ENCODE measurements at places on chromosomes 6 and 20.

- no peak for DNase-seq
These were observed 24.9 kb upstream of the MCM9 start for GRCh38 chr6:118959903-118960302.

DNA sequence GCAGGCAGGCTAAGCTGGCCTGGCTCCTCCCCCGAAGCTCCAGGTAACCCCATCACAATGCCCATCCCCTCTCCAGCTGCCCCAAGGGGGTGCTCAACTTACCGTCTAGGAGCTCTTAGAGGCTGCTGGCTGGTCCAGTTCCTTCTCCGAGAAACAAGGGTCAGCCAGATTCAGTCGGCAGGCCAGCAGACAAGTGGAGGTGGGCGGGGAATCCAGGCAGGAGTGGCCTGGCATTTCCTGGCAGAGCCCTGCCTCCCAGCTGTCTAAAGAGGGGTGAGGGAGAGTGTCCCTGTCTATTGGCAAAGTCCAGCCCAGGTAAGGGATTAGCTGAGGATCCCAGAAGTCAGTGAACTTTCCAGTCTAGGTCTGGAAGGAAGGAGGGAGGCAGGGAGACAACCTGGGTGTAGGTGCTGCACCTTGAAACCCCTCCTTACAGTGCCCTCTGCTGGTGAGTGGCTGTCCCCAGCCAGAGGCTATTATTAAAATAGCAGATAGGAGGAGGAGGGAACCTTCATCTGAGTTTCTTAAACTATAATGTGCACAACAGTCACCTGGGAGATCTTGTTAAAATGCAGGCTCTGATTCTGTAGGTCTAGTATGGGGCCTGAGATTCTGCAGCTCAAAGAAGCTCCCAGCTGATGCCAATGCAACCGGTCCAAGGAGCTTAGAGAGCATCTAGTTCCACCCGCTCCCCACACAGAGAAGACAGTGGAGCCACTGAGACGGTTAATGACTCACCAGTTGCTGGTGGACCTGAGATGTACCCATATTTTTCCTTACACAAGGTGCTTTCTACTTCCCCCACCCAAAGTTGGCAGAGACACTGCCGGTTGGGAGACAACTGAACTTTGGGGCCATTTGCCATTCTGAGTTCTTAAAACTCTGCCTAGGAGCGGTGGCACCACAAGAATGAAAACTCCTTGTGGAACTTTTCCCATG is at the start of gene UNC5CL:
UNC5CL (minus strand) TSS at position 162 of the 939 bp plus-strand sequence. CDS start 4,147 bp downstream, outside the sequence.
- no peak for DNase-seq

DNA sequence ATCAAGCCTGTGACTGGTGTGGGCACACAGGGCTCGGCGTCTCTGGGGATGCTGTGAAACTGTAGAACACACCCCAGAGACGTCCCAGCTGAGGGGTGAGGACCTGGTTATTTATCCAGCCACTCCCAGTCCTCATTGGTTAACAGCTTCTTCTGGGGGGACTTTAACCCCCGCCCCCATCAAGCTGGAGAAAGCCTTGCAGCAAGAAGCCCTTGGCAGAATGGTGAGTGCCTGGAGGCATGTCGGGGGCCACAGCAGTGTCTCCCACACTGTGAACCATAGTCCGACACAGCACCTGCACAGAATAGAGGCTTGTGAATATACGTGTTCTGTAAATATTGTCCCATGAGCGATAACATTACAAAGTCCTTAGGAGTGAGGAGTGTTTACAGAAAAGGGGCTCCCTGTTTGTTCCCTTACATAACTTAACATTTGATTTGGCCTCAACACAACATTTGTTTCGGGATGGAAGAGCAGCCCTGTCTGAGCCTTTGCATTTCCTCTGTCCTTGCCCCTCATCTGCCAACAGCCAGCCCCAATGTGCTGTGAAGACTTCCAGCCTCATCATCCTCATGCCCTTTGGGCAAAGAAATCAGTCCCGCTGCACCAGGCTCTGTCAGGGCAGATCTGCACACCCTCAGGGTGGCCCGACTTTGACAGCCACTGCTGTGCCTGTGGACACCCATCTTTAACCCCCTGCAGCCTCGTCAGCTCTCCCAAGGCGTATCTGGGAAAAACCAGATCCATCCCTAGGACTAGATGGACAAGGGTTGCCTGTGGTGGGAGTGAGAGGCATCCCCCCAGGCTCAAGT is 2.2 kb upstream of the RRBP1 start:
- no peak for DNase-seq

DNA sequence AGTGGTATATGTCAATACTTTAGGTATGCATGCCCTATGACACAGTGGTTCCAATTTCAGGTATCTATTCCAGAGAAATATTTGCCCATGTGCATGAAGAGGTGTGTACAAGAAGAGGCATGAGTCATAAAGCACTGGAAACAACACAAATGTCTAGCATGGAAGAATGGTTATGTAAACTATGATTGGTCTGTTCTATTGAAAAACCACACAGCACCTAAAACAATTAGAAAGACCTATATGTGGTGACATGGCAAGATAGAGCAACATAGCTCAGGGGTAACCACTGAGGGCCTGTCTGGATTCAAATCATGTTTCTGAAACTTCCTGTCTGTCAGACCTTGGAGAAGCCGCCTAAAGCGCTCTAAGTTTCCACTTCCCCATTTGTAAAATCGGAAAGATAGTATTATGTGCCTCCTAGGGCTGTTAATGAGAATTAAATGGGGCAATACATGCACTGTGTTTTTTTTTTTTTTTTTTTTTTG is 76.0 kb upstream of the SHLD1 start:
- no peak for DNase-seq

DNA sequence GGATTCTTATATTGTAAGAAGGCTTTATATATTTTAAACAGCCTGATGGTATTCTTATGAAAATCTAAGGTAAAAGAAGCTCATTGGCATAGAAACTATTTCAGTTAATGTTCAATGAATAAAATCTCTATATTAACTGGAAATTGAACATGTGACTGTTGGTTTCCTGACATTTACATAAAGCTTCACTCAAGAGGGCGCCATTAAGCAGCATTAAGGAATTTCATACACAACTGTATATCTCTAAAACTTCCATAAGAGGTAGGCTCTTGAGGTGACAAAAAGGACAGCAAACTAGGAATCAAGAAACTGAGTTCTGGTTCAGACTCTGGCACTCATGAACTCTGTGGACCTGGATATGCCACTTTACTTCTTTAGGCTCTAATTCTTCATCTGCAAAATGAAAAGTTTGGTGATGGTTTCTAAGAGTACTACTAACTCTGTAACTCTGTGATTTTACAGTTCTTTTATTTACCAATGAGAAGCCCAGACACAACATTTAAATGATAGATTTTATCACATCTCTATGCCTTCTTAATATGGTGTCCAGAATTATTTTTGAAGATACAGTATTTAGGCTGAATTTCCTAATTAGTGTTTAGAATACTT is 147.5 kb downstream of the FLRT3 start:
- DNase-seq, result no peak

DNA sequence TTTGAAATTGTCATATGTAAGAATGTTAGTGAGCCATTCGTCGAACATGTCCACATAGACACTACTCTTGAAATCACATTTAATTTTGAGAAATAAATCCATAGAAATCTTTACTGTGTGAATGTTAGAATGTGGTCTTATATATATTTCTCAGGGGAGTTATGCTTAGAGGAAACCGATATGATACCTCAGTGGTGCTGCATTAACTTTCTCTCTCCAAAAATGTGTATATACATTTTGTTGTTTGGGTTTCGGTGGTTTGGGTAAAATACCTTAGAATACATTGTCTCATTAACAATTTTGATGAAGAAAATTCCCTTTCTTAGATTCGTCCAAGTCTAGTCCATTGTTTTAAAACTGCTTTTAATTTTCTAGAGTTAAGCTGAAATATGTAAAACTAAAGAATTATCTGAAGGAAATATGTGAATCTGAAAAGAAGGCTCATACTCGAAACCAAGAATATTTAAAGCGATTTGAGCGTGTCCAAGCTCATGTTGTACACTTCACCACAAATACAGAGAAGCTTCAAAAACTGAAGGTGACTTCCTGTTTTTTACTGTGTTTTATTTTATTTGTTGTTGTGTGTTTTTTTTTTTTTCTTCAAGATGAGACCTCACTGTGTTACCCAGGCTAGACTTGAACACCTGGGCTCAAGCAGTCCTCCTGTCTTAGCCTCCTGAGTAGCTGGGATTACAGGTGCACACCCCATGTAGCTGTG is 10.3 kb downstream of the KIZ start:
- DNase-seq, result no peak

- no peak for DNase-seq
These were observed 351.2 kb upstream of the MAP3K7 start for GRCh38 chr6:90938122-90938521.

DNA sequence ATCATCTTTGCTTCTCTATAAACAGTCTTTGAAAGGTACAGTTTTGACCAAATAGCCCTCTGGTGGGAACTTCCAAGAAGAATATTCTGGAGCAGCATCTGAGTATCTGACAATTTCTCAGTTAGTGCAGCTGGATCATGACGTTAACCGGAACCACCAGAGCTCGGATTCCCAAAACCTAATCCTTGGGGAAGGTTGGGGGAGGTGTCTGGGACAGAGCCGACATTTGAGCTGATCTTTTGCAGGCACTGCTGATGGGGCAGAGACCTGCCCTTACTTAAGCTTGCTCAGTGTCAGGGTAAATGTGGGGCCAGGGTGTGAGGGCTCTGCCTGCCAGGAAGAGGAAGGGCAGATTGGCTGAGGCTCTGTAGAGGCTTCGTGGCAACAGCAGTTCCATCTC is 416.6 kb downstream of the DHX35 start:
- no peak for DNase-seq

DNA sequence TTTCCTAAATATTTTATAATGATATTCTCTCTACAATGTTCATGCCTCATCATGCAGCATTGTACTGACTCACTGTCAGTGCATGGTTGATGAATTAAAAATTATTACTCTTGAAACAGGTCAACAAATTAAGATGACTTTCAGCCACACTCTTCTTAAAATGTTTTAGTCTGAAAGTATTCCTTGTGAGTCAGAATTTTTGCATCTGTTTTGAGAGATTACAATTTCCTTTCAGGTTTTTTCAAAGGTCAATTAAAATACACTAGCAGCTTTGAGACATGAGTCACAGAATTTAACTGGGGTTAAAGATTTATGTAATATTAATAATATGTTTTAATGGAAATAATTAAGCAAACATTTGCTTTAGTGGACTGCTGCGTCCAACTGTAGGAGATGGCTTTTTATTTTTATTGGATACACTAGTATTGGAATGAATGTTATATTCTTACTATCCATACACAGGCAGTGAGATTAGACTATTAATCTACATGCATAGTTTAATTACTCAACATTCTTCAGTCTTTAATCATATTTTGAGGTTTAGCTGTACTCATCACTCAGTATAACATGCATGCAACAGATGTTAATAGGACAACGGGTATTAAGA is 9.7 kb downstream of the COL12A1 start:
- no peak for DNase-seq

GRCh38 chr6:40437631-40438030 is 149.5 kb downstream of the LRFN2 start:
- DNase-seq, result no peak

DNA sequence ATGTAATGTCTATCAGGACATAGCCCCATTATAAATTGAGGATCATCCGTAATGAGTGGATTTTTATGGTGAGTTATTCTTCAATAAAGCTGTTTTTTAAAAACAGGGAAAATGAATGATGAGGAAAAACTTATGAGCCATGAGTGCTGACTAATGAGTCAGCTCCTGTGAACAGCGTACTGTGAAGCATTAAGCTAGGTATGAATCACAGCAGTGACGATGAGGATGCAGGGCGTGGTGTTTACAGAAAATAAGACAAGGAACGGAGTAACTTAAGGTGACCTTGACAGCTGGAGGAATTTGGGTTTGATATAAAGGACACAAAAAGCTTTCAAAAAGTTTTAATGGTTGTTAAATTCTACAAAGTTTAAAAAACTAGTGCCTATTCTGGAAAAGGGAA is 96.3 kb downstream of the FOXF2 start:
- DNase-seq, result no peak

DNA sequence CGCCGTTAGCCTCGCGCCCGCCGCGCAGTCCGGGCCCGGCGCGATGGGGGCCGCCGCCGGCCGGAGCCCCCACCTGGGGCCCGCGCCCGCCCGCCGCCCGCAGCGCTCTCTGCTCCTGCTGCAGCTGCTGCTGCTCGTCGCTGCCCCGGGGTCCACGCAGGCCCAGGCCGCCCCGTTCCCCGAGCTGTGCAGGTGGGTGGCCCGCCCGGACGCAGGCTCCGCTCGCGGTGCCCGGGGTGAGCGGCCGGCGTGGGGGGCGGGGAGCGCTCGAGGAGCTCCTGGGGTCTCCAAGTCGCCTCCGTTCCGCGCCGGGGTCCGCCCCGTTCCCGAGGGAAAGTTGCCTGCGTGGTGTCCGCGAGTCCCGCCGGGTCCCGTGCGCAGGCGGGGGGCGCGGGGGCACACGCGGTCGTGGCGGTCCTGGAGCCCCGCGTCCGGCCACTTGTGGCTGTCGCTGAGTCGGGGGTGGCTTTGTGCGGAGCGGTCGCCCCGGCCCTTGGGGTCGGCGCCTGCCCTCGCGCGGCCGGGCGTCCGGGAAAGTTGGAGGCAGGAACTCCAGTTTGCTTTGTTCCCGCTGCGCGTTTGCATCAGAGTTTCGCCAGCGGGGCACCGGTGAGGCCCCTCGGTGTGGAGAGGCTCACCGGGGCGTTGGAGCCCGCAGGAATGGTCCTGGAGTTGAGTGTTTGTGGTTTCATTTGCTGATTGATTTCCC is 476 bp downstream of the IGF2R start:
- DNase-seq, result peak; percentile 42

DNA sequence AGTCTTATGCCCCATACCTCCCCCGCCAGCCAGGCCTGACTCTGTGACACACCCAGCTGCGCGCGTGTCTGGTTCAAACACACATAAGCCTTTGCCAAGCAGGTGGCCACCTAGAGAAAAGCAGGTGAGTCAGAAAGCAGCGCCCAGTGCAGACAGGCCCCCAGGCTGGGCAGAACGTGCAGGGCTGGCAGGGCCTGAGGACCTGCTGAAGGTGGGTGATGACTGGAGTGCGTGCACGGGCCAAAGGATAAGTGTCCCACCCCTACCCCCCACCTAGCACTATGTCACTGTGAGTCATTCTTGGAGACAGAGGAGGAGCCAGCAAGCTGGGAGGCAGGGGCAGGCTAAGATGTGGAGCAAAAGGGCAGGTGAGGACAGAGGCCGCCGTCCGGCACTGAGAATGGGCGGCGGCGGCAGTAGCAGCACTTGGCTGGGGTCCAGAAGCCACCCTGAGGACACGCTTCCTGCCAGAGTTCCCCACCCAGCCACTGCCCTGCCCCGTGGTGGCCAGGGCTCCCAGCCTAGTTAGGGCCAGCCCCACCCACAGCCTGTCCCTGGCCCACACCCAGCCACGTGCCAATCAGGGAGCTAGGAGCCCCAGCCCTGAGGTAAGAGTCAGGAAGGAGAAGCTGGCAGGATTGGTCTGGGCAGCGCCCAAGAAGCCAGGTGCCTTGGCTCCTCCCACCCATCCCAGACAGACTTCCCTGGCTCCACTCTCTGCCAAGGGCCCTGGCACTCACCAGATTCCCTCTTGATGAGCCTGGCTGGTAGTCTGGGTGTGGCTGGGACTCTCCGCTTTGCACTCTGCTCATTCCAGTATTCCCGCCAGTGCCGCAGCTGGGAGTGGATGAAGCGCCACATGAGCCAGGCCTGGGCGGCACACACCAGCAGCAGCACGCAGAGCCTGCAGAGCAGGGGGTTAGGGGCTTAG is 72.7 kb downstream of the TRAM2 start:
- DNase-seq, result no peak
